Cerebellum (tissue), 4 donors: ENCODE measurements at places on chromosomes 5 and 9. TPM values are rescaled to one million over a fixed set of nuclear protein-coding genes. Genes with fewer than 3 reads are reported as not detected.

GRCh38 chr5:99621772-99622681 lies 693.2 kb upstream of the CHD1 start:
- no peak for DNase-seq

The SLC6A3 gene
- total RNA-seq, result 0.18 TPM

The VCP gene
- 146 TPM for total RNA-seq

The MCIDAS gene
- total RNA-seq, result not detected

The ASPN gene
- 2.9 TPM for total RNA-seq
